Activated naive CD8-positive, alpha-beta T cell treated with anti-CD3 and anti-CD28 coated beads for 36 hours (primary cell): ENCODE measurements at places on chromosomes 13 and 19. TPM values are rescaled to one million over a fixed set of nuclear protein-coding genes. Genes with fewer than 3 reads are reported as not detected.

The LGALS7B gene
- total RNA-seq: not detected

The MAMSTR gene
- 0.46 TPM for total RNA-seq

The SERP2 gene
- 3.1 TPM for total RNA-seq

- DNase-seq: peak; percentile 81
These were observed 958 bp downstream of the JUND start for GRCh38 chr19:18280247-18281081.

- no peak for DNase-seq
These were observed 36.4 kb downstream of the ANKRD27 start for GRCh38 chr19:32638625-32639024.

DNA sequence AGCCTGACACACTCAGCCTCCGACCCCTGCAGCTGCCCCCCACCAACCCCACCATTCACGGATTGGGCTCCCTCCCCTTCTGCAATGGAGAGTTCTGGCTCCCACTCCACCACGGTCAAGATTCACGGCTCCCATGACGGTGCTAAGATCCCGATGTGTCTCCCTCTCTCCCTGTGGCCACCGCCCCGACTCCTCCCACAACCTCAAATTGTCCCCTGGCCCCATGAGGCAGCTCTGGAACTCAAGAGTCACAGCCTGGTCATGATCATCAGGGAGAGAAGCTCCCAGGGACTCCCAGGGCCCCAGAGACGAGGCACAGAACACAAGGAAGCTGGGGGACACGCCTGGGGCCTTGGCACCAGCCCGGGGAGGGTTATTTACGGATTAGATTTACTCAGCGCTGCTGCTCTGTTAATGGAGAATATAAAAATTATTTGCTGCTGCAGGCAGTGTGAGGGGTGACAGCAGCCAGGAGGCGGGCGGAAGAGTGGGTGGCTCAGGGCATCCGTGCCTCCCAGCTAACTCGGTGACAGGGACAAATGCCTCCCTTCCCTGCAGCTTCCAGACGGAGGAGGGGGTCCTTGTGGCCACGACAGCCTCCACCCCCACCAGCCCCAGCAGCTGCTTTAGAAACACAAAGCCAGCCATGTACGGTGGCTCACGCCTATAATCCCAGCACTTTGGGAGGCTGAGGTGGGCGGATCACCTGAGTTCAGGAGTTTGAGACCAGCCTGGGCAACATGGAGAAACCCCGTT lies 184.2 kb downstream of the PTPRS start:
- DNase-seq: no peak

DNA sequence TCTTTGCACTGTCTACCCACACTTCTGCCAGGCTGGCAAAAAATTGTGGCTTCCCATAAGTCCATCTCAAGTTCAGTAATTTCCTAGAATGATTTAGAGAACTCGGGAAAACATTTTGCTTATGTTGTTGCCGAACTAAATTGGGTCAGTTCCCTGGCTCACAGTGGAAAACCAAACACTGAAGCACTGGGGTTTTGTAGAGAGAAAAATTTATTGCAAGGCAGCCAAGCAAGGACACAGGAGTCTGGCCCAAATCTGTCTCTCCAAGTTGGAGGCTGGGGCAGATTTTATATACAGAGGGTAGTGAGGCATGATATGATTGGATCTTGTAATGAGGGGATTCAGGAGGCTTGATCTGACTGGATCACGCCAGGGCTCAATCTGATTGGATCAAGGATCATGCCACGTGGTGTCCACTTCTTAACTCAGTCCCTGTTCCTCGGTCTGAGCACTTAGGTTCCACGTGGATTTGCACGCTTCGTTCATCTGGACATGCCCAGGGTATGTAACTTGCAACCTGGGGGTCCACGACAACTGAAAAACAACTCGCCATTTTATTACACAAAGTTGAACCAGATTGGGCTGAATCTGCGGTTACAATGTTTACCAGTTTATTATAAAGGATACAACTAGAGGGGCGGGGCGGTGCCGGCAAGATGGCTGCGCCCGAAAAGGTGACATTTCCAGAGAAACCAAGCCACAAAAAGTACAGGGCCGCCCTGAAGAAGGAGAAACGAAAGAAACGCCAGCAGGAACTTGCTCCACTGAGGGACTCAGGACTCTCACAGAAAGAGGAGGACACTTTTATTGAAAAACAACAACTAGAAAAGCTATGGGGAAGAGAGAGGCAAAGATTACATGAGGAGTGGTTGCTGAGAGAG lies 7.3 kb downstream of the CD209 start:
- no peak for DNase-seq

GRCh38 chr13:21541980-21542379 lies 62.0 kb downstream of the MICU2 start:
- no peak for DNase-seq
